ENCODE measurements at places on chromosomes 5 and 9.
A peak's percentile ranks its signal among the peaks of the same experiment; 100 is the strongest.

- DNase-seq: no peak
These were observed at the start of gene PCDHGA11 for GRCh38 chr5:141420855-141421488. Gene PCDHGA11 (plus strand): TSS chr5:141421051. CDS start chr5:141421228, 177 bp downstream.

DNA sequence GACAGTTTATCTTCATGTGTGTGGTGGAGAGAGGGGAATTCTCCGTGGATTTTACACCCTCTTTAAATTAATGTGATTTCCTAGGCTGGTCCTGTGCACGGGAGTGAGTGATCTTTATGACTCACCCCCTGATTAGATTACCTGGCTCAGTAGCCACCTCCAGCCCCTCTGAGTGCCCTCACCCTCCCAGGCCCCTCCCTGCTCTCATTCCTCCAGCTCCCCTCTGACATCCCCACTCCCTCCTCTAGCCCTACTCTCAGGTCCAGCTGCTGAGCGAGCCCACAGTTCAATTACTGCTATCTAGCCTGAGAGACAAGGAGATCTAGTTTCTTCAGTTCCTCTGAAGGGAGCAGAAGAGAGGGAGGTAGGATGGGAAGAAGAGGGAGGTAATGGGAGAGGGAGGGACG lies 61.8 kb upstream of the ARAP3 start:
- DNase-seq: no peak

GRCh38 chr9:132597073-132597775 lies 14.8 kb downstream of the BARHL1 start:
- no peak for DNase-seq

DNA sequence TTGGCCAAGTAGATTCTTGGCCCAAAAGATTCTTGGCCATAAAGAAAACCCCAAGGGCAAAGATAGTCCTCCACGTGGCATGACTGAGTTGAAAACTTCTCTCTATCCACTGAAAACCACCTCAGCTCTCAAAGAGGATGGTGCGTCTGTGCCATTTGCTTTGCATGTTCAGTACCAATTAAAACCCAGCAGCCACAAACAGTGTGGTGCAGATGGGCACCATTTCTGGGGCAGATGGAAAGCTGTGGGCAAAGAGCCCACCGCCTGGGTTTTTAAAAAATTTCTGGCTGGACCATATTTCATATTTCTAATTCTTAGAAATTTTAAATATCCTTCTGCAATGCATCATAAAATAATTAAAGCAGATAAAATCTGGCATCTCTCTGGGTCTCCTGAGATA lies 84.5 kb upstream of the PUM3 start:
- no peak for DNase-seq

- no peak for DNase-seq
These were observed 236.0 kb downstream of the EDIL3 start for GRCh38 chr5:84148651-84149050.

- no peak for DNase-seq
These were observed 85.8 kb downstream of the FAM114A2 start for GRCh38 chr5:153952893-153953292.

DNA sequence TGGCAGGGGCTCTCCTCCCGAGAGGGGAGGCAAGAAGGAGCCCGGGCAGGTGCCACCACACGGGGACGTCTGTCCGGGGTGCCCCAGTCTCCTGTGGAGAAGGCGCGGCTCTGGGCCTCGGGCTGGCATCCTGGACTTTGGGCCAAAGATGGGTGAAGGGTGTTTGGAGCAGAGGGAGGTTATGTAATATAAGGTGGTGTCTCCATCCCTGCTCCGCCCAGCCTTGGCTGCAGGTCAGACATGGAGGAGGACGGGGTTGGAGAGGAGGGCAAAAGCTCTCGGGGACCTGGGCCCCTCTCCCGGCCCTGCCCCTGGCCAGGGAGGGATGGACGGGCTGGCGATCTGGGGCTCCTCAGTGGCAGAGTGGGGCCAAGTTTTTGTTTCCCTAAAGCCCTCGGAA lies 1.2 kb upstream of the SOHLH1 start:
- no peak for DNase-seq

- peak; percentile 39 for DNase-seq
These were observed 29.0 kb upstream of the GPR150 start for GRCh38 chr5:95590880-95591279.

DNA sequence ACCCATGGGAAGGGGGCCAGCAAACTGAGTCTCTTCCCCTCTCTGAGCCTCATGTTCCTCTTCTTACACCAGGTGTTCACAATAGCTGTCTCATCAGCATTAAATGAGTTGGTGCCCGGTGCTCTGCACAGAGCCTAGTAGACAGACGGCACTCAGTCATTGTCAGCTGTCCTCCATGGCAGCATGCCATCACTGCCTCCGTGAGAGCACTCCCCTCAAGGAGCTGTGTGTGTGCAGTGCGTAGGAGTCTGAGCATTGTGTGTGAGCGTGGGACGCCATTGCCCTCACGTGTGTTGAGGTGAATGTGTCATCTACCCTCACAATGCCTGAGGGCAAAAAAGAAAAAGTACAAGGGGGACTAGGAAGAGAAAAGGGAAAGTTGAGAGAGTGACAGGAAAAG lies 536.5 kb downstream of the CDK5RAP2 start:
- no peak for DNase-seq

GRCh38 chr9:84609779-84610178 lies 59.8 kb upstream of the NTRK2 start:
- DNase-seq: no peak

GRCh38 chr5:125138266-125138665 lies 391.8 kb upstream of the ZNF608 start:
- DNase-seq: no peak

GRCh38 chr5:139757727-139758509 lies 37.7 kb upstream of the PSD2 start:
- DNase-seq: no peak

DNA sequence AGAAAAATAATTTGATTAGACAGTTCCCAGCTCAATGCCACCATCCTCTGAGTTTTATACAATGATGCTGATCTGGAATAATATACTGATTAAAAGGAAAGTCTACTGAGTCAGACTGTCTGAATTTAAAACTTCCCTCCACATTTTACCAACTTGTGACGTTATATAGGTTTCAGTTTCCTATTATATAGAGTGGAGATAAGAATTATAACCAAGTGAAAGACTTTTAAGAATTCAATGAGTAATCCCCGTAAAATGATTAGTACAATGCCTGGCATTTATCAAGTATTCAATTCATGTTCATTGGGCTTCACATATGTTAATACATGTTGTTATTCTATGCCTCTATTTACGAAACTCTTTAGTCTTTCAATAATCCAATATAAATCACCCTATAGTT lies 166.0 kb downstream of the CDH9 start:
- no peak for DNase-seq

- DNase-seq: no peak
These were observed 249.2 kb upstream of the IRX4 start for GRCh38 chr5:2131826-2132496.

- peak; percentile 8 for DNase-seq
These were observed 75.3 kb upstream of the TBCA start for GRCh38 chr5:77851176-77852067.

DNA sequence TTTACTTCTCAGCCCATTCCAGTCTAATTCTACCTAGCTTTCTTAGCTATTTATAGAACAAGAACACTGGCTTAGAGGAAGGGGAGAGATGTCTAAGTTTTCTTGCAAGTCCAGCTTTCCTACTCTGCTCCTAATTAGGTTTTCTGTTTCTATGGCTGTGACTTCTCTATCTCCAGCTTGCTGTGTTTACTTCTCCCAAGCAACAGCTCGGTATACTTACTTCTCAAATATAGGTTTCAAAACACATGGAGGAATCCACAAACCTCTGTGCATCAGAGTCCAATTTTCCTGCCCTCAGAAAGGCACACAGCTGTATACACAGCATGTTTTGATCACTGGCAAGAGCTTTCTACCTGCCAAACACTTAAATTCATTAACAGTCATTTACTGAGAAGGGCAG lies 17.4 kb upstream of the HMGCR start:
- DNase-seq: no peak

DNA sequence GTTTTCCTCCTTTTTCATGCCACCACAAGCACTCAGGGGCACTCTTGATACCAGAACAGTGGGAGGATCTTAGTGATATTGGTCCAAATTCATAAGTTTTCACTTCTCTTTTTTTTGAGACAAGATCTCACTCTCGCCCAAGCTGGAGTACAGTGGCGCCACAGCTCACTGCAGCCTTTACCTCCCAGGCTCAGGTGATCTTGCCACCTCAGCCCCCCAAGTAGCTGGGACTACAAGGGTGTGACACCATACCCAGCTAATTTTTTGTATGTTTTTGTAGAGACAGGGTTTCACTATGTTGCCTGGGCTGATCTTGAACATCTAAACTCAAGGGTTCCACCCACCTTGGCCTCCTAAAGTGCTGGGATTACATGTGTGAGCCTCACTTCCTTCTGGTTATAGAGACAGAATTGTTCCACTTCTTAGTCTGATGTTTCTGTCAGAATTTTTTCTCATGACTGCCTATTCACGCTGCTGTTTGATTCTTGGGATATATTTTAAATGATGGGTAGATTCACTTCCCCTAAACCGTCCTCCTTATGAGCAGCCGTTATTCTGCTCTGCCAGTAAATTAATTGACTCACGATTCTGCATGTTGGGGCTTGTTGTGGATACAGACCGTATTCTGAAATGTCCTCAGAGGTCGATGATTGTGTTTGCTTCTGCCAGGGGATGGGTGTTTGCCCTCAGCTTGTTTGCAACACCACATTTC lies 30.8 kb downstream of the MTAP start:
- DNase-seq: no peak
